ENCODE measurements at places on chromosomes 4 and X. TPM values are rescaled to one million over a fixed set of nuclear protein-coding genes. Genes with fewer than 3 reads are reported as not detected.

GRCh38 chr4:77126809-77127208 lies 30.2 kb upstream of the CCNG2 start:
- no peaks in the 10 kb centered on the region for H3K36me3 ChIP-seq
- no peak overlapping the region for H3K4me3 ChIP-seq
- peaks cover 7% of the 10 kb centered on the region for H3K4me1 ChIP-seq
- H3K27me3 ChIP-seq, result peaks cover 37% of the 10 kb centered on the region
- no peak for DNase-seq

The FAAH2 gene
- total RNA-seq, result 0.14 TPM

The SPON2 gene
- 13.9 TPM for total RNA-seq

- peaks cover 7% of the 10 kb centered on the region for H3K36me3 ChIP-seq
- no peak overlapping the region for H3K27ac ChIP-seq
- H3K27me3 ChIP-seq, result no peaks in the 10 kb centered on the region
Measured at GRCh38 chr4:113335746-113336145, 286.3 kb downstream of the ANK2 start.

GRCh38 chr4:160299608-160300007 lies 1196.7 kb downstream of the RAPGEF2 start:
- H3K4me1 ChIP-seq, result no peaks in the 10 kb centered on the region
- no peak for DNase-seq
- H3K27ac ChIP-seq, result no peak overlapping the region
- no peaks in the 10 kb centered on the region for H3K27me3 ChIP-seq

The GLRA3 gene
- not detected for total RNA-seq

DNA sequence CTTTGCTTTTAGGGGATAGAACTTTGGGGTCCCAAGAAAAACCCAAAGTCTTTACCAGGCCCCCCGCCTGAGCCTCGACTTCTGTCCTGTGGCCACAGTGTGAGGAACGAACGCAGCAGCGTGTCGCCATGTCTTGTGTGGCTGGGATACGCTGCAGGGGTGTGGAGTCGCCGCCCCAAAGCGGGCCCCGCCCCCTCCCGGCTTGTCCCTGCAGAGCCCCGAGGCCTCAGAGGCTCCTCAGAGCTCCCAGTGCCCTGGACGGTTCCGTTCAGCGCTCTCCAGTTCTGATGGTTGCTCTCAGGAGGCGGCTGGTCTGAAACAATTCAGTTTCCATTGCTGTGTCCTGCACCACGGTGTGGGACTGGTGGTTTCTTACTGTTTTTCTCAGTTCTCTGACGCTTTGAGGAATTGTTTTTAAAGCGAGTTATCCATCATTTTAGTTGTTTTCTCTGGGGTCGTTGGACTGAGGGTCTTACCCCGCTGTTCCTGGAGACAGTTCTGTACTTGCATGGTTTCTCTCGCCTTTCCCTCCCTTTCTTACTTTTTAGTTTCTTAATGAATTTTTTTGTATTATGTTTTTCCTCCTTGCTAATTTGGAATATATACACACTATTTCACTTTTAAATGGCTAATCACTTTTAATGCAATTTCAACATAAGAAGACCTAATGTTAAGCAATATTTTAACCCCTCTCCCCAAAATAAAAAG lies 1.6 kb upstream of the IDUA start:
- H3K4me3 ChIP-seq, result peak overlapping the region; percentile 49
- H3K36me3 ChIP-seq, result peaks cover 3% of the 10 kb centered on the region
- H3K4me1 ChIP-seq, result peaks cover 36% of the 10 kb centered on the region
- no peaks in the 10 kb centered on the region for H3K27me3 ChIP-seq
- no peak overlapping the region for H3K27ac ChIP-seq

GRCh38 chrX:124023838-124024238 lies 62.3 kb downstream of the STAG2 start:
- peaks cover 27% of the 10 kb centered on the region for H3K4me1 ChIP-seq
- no peaks in the 10 kb centered on the region for H3K27me3 ChIP-seq
- peaks cover 6% of the 10 kb centered on the region for H3K36me3 ChIP-seq
- H3K4me3 ChIP-seq, result no peak overlapping the region

Measured in left ventricle myocardium inferior (tissue), 1 donor.